Suprapubic skin (tissue), 4 donors: ENCODE measurements at places on chromosomes 6 and 20.

DNA sequence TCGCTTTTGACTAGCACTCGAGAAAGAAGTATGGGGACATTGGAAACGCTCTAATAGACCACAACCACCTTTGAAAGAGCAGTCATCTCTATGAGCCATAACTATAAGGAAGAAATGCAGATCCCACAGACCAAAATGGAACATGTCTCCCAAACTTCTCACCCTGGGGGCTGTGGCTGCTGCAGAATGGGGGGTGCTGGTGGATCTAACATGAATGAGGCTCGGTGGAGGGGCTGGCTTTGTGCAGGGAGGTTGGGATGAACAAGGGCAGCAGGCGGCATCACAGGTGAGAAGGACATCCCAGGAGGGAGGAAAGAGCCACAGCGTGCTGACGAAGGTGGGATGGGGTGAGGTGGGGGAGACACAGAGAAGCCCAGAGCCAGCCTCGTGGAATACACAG is 10.5 kb upstream of the CCR6 start:
- peak; percentile 62 for DNase-seq

GRCh38 chr6:4441981-4442434 is 306.6 kb upstream of the ECI2 start:
- DNase-seq = no peak

DNA sequence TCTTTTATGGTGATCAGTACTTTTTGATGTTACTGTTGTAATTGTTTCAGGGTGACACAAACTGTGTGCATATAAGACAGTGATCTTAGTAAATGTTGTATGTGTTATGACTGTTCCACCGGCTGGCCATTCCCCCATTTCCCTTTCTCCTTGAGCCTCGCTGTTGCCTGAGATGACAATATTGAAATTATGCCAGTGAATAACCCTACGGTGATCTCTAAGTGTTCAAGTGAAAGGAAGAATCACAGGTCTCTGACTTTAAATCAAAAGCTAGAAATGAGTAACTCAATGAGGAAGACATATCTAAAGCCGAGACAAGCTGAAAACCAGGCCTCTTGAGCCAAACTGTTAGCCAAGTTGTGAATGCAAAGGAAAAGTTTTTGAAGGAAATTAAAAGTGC is 32.3 kb downstream of the TULP4 start:
- no peak for DNase-seq

- no peak for DNase-seq
Measured at GRCh38 chr6:49556429-49556837, 6.0 kb downstream of the C6orf141 start.

DNA sequence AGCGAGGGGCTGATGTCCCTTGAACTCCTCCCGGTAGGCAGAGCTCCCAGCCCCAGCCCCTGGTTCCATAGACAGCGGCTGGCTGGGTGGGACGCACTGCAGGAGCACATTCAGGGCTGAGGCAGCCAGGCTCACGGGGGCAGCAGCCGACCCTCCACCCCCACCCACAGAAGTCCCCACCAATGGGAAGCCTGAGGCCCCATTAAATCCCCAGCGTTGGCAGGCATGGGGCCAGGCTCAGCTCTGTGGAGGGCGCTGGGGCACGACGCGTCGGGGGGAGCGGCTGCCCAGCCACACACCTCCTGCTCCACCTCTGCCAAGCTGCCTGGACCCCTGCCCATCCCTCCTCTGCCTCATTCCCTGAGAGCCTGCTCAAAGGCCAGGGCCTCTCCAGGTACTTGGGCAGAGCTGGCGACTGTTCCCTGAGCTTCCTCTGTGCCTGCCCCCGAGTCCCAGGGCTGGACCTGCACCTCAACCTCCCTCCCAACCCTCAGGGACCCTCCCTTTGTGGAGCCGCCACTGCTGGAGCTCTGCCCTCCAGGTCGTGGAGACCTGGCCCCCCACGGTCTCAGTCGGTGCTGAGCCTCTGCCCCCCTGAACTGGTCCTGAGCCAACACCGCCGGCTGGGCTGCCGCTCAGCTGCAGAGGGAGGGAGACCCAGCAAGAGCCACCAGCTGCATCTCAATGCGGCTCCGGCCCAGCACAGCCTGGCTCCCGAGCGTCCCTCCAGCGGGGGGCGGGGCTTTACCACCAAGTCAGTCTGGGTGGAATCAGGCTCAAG is 9.1 kb downstream of the CHRNA4 start:
- no peak for DNase-seq

DNA sequence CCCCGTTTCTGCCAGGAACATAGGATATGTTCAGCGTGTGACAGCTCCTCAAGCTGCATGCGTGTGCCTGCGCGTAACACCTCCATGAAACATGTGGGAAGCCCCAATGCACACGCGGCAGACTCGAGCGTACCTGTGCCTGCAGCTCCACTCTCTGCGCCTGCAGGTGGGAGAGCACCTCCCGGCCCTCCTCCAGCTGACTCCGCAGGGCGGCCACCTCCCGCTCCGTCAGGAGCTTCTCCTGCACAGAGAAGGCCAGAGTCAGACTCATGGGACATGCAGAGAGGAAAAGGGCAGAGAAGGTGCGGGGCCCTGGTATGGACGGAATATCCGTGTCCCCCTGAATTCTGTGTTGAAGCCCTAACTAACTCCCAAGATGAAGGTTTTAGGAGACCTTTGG is 22.4 kb downstream of the BFSP1 start:
- no peak for DNase-seq

- DNase-seq = no peak
Measured at GRCh38 chr20:50589548-50590347, 79.6 kb downstream of the PTPN1 start.

DNA sequence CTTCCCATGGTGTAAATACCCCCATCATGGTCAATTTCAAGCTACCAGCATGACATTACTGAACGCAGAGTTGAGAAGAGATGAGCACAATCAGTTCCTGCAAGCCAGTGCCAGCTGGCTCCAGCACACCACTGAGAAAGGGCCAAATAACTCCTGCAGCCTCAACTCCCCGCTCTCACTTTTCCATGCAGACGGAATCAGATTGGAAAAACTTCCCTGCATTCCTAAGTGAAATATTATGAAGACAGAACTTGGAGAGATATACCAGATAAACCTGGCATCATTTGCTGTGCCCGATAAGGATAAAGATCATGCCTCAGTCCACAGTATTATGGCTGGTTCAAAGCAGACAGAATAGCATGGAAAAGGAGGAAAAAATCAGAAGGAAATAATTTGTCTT is 56.7 kb downstream of the FILIP1 start:
- no peak for DNase-seq

GRCh38 chr20:58130581-58130980 is 97.9 kb downstream of the ANKRD60 start:
- peak; percentile 63 for DNase-seq

DNA sequence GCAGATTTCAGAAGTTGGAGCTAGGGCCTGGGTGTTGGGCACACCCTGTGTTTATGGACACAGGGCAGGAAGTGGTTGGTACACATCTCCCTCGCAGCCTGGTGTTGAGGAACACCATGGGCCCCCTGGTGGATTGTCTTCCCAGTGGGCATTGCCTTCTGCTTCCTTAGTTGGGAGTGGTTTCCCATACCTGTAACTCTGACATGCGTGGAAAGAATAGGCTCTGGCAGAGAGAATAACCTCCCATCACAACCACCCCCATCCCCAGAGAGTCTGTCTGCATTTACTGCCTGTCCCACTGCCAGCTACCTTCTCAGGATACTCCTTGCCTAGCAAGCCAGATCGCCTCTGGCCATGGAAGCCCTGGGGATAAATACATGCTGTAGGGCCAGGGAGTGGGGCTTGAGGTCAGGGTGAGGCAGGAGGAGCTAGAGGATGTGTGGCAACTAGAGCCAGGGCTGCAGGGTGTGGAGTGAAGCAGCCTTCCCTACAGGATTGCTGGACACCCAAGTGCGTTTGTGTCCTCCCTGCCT is 14.7 kb downstream of the LRRC73 start:
- DNase-seq = no peak

GRCh38 chr6:97282238-97282725 is 734 bp downstream of the MMS22L start:
- no peak for DNase-seq

- no peak for DNase-seq
Measured at GRCh38 chr6:40249935-40250334, 315.7 kb upstream of the MOCS1 start.

- DNase-seq = no peak
Measured at GRCh38 chr20:46108435-46108841, 9.7 kb upstream of the CD40 start.

DNA sequence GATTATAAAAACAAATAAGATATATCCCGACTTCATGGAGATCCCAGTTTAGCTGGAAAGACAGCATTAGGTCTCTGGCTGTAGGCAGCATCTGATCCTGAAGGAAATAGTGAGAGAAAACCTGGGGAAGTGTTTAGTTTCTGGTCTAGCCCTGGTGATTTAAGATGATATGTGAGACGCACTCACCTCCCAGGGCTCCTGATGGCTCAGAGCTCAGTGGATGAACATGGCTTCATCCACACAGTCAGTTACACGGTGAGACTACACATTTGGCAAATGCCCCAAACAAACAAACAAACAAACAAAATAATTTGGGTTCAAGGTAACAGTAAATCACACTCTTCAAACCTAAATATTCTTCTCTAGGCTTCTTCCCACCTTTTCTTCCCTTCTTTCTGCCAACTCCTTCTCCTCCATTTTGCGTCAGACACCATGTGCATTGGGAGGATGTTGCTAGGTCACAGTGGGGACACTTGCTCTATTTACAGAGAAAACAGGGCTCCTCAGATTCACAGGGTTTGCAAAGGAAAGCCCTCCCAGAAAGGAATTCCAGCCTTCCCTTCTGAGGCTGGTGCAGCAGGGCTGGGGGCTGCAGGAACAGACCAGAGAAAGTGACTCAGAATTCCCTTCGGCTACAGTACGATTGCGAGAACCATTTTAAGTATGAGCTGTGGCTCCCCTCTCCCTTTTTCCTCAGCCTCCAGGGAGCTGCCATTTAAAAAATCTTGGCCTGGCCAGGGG is 59.6 kb upstream of the SALL4 start:
- DNase-seq = no peak

DNA sequence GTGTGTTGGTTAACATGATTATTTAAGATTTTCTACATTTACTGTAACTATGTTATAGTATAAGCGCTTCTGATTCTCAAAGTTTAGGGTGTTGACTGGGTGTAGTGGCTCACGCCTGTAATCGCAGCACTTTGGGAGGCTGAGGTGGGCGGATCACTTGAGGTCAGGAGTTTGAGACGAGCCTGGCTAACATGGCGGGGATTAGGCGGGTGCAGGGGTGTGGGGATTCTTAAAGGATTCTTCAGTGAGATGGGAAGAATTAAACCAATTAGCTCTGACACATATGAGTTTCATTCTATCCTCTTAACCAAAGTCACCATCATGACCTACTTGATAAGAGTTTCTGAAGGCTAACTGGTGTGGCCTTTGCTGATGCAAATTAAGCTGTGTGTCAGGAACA is 39.2 kb downstream of the GSTA4 start:
- DNase-seq = no peak
